ENCODE measurements at places on chromosomes 4 and X. TPM values are rescaled to one million over a fixed set of nuclear protein-coding genes. Genes with fewer than 3 reads are reported as not detected.

CENPVL2 gene
- 0.33 TPM for total RNA-seq

TSPAN6 gene
- 99.3 TPM for total RNA-seq

DNA sequence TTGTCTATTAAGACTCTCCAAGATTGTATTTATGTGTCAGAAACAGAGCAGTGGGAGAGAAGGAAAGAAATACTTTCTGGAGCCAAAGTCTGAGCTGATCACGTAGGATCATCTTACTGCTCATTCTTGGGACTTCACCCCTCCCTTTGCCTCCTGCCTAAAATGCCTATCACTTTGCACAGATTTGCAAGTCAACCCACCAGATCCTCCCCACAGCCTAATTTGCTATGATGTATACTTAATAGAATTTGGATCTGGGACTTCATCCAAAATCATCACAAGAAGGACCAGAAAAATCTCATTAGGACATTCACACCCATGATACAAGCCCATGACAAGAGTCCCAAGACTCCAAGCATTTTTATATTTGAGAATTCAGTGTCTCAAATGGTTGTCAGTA, 290.2 kb downstream of the FBXW7 start:
- no peaks in the 10 kb centered on the region for H3K36me3 ChIP-seq
- H3K27ac ChIP-seq, result no peak overlapping the region
- DNase-seq, result no peak
- no peak overlapping the region for H3K4me3 ChIP-seq
- H3K27me3 ChIP-seq, result peaks cover 21% of the 10 kb centered on the region

DNA sequence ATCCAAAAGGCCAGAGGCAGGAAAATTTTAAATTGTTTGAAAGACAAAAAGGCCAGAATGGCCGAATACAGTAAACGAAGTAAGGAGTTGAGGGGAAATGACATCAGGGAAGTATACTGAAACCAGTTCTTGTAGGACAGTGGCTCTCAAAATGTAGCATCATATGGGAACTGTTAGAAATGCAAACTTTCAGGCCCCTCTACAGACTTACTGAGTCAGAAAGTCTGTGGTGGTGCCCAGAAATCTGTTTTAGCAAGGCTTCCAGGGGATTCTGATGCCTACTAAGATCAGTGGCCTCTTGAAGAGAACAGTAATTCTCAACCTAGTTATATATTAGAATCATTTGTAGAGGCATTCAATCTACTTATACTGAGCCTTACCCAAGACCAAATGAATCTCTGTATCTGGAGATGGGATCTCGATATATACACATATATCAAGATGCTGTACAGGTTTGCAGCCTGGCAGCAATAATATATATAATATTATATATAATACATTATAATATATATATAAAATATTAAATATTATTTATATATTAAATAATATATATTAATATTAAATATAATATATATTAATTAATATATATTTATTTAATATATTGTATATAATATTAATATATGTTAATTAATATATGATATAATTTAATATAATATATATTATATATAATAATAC, 39.7 kb downstream of the ADAMTS3 start:
- DNase-seq, result no peak
- H3K36me3 ChIP-seq, result no peaks in the 10 kb centered on the region
- no peak overlapping the region for H3K27ac ChIP-seq
- no peaks in the 10 kb centered on the region for H3K27me3 ChIP-seq
- H3K4me1 ChIP-seq, result no peaks in the 10 kb centered on the region
- no peak overlapping the region for H3K4me3 ChIP-seq

DNA sequence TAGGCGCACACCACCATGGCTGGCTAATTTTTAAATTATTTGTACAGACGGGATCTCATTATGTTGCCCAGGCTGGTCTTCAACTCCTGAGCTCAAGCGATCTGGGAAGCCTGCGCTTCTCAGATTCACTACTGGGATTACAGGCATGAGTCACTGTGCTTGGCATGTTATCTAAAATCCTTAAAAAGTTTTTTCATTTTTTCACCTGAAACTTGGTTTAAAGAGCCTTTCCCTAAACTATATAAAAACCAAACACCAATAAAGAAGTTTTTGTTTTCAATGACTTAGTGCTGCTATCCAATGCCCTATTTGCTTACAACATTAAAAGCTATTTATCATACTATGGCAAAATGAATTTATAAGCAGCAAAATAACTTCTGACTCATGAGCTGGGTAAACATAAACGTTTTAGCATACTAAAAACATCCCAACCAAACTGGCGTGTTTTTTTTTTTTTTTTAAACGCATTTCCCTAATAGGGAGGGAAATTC, 127.8 kb downstream of the UBE2K start:
- H3K4me1 ChIP-seq, result no peaks in the 10 kb centered on the region

DNA sequence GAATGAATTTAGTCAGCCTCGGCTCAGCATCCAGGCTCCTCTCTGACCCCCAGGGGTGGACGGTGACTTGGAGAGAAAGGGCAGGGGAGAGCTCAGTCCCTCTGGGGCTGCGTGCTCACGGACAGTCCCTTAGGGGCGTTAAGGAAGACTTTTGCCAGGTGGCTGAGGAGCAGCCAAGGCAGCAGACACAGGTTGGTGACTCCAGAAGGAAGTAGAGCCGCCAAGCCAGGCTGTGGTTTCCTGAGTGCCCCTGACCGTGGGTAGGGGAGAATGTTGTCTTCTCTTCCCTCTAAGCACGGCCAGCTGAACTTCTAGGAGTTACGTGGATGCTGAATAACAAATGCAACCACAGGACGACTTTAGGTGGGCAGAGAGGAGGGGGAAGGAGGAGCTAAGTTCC, 91.0 kb upstream of the MTM1 start:
- H3K4me3 ChIP-seq, result no peak overlapping the region
- H3K27ac ChIP-seq, result no peak overlapping the region
- no peaks in the 10 kb centered on the region for H3K4me1 ChIP-seq
- no peaks in the 10 kb centered on the region for H3K36me3 ChIP-seq
- DNase-seq, result no peak

DNA sequence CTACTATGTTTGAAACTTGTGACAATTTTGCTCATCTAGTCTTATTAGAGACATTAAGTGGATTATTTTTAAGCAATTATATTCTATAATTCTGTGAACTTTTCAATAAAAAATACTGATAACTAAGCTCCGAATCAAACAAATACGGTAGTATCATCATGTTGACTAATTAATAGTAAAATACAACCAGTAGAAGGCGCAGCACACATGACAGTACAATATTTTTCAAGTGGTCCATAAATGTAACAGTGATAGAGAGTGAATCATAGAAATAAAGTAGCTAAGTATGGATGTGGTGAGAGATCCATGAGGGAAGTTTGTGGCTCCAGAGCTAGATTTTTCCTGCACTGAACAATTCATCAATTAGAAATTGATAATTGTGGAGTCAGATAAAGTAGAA, 666.2 kb downstream of the KCTD8 start:
- no peaks in the 10 kb centered on the region for H3K4me1 ChIP-seq
- H3K27me3 ChIP-seq, result no peaks in the 10 kb centered on the region
- no peak overlapping the region for H3K27ac ChIP-seq
- DNase-seq, result no peak
- H3K4me3 ChIP-seq, result no peak overlapping the region
- H3K36me3 ChIP-seq, result no peaks in the 10 kb centered on the region

DNA sequence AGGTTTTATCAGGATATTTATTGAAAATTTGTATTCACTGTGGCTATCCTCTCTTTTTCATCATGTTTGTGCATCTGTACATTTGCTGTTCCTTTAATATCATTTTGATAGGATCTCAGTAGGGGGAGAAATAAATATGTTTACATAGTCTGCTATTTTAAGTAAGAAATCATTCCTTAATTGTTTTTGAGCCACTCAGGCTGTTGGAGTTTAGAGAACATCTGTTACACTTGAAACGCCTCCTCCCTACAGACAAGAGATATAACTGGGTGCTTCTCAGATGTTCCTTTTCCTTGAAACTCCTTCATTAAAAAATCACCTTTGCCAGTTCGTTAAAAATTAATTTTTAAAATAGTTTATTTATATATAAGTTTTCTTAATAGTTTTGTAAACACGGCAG, 59.4 kb downstream of the QRFPR start:
- H3K27ac ChIP-seq, result no peak overlapping the region
- no peak overlapping the region for H3K4me3 ChIP-seq
- H3K27me3 ChIP-seq, result peaks cover 9% of the 10 kb centered on the region
- peaks cover 1% of the 10 kb centered on the region for H3K4me1 ChIP-seq

DNA sequence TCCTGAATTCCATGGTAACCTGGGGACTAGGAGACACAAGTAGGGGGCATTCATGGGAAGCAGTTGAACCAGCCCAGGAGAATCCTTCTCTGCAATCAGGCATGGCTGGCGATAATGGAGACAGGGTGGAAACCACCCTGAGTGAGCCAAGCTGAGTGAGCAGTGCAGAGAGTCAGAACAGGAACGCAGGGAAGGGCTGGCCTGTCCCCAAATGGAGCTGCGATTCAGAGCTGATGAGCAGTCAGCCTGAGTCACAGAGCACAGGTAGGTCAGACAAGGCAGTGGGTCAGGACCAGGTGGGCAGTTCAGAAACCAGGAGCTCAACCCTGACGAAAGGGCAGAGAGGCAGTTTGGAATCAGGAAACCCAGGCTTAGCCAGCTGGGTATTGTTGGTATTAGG, 129.0 kb downstream of the BTC start:
- H3K36me3 ChIP-seq, result peaks cover 4% of the 10 kb centered on the region
- DNase-seq, result no peak
- H3K4me1 ChIP-seq, result peaks cover 3% of the 10 kb centered on the region
- no peak overlapping the region for H3K27ac ChIP-seq
